ENCODE measurements at places on chromosomes 2 and 18.

DNA sequence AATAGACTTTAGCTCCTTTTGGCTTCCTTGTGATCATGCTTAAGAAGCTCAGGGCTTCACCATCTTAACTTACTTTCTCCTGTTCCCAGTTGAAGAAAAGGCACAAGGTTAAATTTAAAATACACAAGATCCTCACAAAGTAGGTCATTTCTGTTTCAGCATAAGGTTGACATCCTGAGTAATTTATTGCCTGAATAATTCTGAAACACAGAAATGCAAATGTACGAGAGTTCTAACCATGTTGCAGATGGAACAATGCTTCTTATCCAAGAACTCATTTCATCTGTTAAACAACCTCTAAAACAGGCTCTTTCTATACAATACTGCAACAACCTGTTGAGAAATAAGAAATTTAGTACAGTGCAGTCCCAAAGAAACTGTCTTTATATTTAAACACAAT lies 395.2 kb downstream of the BCL11A start:
- no peak overlapping the region for H3K4me3 ChIP-seq
- no peak overlapping the region for H3K27ac ChIP-seq
- no peaks in the 10 kb centered on the region for H3K4me1 ChIP-seq

DNA sequence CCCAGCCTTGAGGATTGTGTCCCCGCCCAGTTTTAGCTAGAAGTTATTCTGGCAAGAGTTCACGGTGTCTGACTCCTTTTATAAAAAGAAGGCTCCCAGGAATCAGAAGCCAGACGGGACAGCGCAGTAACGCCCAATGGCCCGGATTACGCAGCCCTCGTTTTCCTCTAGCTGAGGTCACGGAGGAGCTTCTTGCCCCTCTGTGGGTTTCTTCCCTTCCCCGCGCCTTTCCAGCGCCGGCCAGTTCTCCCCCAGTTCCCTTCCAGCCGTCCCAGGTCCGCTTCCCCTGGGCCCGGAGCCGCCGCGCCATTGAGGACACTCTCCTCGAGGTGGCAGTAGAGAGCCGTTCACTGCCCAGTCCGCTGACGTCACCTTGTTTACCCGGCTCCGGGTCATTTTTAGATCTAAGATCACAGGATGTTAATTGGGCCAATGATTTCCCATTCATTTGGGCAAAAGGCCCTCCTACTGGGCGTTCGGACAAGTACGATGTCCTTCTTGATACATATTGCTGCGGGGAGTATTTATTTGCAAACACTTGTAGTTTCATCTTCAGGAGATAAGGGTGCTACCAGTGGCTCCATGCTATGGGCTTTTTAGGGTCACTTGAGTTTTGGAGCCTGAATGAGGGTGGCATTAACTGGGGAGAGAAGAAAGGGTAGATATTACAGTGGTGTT lies 81.5 kb upstream of the PPM1B start:
- H3K27ac ChIP-seq: peak overlapping the region; percentile 90
- H3K4me3 ChIP-seq: peak overlapping the region; percentile 72
- peaks cover 6% of the 10 kb centered on the region for H3K4me1 ChIP-seq
- H3K27me3 ChIP-seq: no peaks in the 10 kb centered on the region
- no peaks in the 10 kb centered on the region for H3K36me3 ChIP-seq

GRCh38 chr2:157784823-157785175 lies 91.3 kb downstream of the ACVR1 start:
- no peaks in the 10 kb centered on the region for H3K27me3 ChIP-seq
- H3K36me3 ChIP-seq: peaks cover 36% of the 10 kb centered on the region
- H3K27ac ChIP-seq: peak overlapping the region; percentile 3
- peaks cover 28% of the 10 kb centered on the region for H3K4me1 ChIP-seq

DNA sequence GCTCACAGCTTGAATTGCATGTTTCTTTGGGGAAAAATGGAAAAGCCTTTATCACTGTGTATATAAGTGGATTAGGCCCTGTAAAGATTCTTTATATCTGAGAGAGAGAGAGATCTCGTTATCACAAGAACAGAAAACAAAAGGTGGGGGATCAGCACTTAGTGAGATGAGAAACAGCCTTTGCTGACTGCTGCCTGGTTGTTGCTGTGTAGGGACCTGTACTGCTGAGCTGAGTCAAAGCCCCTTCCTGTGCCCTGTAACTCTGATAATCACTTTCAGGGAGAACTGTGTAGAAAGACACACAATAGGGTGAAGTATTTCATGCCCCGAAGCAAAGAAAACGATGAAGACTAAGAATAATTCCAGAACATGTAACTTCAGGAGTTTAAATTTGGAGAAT lies 30.6 kb upstream of the FAM237A start:
- no peaks in the 10 kb centered on the region for H3K4me1 ChIP-seq
- ATAC-seq: no peak
- H3K27me3 ChIP-seq: no peaks in the 10 kb centered on the region
- no peaks in the 10 kb centered on the region for H3K36me3 ChIP-seq

DNA sequence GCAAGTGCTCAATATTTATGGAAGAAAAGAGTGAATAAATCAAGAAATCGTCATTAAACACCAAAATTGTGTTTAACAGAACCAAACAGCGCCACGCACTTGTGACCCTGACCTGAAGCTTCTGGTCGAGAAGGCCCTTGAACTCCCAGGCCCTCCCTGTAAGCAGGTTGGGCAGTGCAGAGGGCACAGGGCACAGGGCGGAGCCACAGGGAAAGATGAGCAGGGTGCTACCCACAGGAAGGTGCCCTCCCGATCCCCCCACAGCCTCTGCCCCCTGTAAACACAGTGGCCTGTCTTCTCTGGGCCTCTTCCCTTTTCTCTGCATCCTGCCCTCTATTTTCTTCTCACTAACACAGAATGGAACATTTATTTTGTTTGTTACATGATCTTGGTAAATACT lies 16.9 kb upstream of the TUBB6 start:
- H3K4me1 ChIP-seq: no peaks in the 10 kb centered on the region
- H3K36me3 ChIP-seq: no peaks in the 10 kb centered on the region
- no peak overlapping the region for H3K27ac ChIP-seq
- no peak overlapping the region for H3K4me3 ChIP-seq
- peaks cover 23% of the 10 kb centered on the region for H3K27me3 ChIP-seq
- ATAC-seq: no peak

DNA sequence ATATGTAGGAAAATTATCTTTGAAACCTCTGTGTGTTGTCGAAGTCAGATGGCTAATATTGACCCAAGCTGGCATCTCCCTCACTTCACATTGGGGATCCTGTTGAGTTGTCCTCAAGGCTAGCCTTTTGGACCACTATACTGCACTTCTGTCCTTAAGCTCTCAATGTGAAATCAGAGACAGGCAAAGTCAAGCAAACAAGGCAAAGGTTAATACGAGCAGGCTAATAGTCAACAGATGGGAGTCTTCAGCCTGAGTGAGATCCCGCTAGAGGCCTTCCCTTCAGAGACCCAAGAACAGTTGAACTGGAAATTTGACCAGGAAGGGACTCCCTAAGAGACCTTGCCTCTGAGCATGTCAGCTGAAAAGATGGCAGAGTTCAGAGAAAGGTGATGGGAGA lies 475.4 kb downstream of the PARD3B start:
- H3K27ac ChIP-seq: no peak overlapping the region
- no peaks in the 10 kb centered on the region for H3K27me3 ChIP-seq
- no peaks in the 10 kb centered on the region for H3K36me3 ChIP-seq
- H3K4me3 ChIP-seq: no peak overlapping the region
- ATAC-seq: no peak

DNA sequence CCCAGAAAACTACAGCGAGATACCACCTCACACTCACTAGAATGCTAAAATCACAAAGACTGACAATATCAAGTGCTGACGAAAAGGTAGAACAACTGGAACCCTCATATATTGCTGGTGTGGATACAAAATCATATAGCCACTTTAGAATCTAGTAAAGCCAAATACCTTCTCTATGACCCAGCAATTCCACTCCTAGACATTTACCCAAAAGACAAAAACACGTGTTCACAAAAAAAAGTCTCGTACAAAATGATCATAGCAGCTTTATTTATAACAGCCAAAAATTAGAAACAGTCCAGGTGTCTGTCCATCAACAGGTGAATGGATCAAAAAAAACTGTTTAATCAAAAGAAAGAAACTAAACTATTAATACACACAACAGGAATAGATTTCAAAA lies 126.6 kb downstream of the ZFP36L2 start:
- no peak overlapping the region for H3K4me3 ChIP-seq
- no peaks in the 10 kb centered on the region for H3K4me1 ChIP-seq
- no peak for ATAC-seq
- H3K36me3 ChIP-seq: no peaks in the 10 kb centered on the region

DNA sequence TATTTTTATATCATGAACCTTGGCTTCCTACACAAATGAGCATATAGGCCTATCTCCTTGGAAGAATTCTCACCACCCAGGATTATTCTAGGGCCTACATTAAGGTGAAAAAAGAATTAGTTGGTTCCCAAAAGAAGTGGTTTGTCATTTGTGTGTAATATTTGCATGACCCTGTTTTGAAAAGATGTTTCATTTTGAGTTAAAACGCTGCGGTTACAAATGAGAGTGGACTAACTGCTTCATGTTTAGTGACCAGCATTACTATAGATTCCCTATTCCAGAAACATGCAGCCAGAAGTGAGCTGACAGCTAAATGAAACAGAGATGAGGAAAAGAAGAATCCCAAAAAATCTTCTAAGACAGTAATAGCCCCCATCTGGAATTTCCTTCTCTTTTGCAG lies 44.1 kb upstream of the TMEM178A start:
- peaks cover 37% of the 10 kb centered on the region for H3K27me3 ChIP-seq
- H3K4me1 ChIP-seq: no peaks in the 10 kb centered on the region
- ATAC-seq: no peak

- no peak overlapping the region for H3K4me3 ChIP-seq
- H3K4me1 ChIP-seq: no peaks in the 10 kb centered on the region
- H3K27me3 ChIP-seq: no peaks in the 10 kb centered on the region
- no peak for ATAC-seq
Observed at GRCh38 chr18:74422541-74422940, 34.6 kb downstream of the DIPK1C start.

DNA sequence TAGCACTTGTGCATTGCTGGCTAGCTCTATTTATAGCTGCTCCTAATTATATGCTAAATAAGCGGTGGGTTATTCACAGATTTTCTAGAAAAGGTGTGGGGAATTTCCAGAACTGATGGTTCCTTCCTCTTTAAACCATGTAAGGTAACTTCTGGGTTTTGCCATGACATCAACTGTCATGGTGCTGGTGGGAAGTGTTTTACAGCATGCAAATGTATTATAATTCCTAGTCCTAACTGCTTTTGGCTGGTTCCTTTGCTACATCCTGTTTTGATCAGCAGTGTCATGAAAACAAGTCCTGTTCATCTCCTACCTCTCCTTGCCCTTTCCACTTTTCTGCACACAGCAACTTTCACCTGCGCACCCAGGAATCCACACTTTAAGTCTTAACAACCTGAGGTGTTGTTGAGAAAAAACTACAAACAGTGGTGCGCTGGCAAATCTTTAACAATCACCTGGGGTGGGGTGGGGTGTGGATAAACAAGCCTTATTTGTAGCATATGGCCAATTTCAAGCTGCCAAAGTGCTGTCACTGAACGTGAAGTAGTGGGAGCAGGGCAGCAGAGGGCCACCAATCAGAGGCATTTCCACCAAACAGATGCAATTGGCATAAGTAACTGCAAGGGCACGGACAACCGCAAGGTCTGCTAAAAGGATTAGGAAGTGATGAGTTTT lies 33.4 kb upstream of the SKOR2 start:
- peak; percentile 48 for ATAC-seq
- H3K27ac ChIP-seq: no peak overlapping the region
- no peaks in the 10 kb centered on the region for H3K4me1 ChIP-seq
- no peak overlapping the region for H3K4me3 ChIP-seq
- no peaks in the 10 kb centered on the region for H3K36me3 ChIP-seq

DNA sequence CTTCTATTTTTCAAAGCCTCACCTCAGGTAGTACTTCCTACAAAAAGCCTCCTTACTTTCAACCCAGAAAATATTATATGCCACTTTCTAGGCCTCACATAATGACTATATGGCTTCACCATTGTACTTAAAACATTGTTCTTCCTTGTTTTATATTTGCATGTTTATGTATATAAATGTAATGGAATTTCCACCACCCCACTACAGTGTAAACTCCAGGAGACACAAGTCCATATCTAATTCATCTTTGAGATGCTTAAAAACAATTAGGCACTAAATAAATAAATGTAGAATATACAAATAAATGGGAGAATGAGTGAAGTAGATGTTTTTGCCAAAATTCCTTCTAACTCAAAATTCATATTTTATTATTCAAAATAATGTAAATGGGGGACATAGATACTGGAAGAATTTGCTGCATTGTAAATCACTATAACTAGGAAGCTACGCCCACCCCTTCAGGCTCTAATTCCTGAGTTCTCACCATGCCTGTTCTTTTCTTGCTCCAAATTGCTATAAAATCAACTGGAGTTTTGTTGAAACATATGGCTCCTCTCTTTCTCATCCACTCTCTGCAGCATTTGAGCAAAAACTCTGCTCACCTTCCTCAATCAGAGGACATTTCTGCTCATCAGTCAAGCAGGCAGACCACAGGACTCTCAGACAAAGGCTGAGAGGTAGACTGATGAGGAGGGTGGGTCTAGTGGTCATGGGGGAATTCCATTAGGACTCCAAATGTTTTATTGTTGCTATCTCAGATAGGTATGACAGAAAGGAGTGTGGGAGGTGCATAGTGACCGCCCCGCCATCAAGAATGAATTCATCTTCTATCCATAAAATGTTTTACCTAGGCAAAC lies 243.0 kb downstream of the HNMT start:
- ATAC-seq: no peak
- no peaks in the 10 kb centered on the region for H3K4me1 ChIP-seq
- no peak overlapping the region for H3K4me3 ChIP-seq
- H3K27ac ChIP-seq: no peak overlapping the region

- no peak overlapping the region for H3K27ac ChIP-seq
- no peaks in the 10 kb centered on the region for H3K4me1 ChIP-seq
- H3K36me3 ChIP-seq: no peaks in the 10 kb centered on the region
- no peaks in the 10 kb centered on the region for H3K27me3 ChIP-seq
Observed at GRCh38 chr2:193703411-193703810, 1508.7 kb upstream of the TMEFF2 start.

DNA sequence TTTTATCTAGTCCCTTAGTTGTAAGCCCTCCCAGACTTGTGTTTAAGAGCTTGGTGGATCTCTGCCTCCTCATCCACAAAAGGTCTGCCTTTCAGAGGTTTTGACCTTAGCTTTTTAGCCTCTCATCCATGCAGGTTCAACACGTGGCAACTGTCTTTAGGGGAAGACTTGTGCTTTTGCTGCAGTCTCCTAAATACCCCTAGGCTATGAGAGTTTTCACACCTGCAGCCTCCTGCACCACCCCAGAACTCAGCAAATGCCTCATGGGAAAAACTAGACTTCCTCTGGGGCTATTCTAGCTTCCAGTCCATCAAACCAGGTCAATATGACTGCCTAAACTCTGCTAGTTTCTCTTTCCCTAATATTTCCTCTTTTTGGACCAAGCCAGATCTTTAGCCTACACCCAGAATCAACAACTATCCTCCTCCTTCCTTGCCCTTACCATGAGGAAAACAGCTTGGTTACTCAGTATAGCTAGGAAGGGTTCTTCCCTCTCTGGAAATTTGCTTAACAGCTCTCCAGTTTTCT lies 132.3 kb upstream of the RIOK3 start:
- ATAC-seq: no peak
- H3K36me3 ChIP-seq: no peaks in the 10 kb centered on the region
- peaks cover 4% of the 10 kb centered on the region for H3K4me1 ChIP-seq
- no peaks in the 10 kb centered on the region for H3K27me3 ChIP-seq
